ENCODE measurements at places on chromosomes 2 and 18.

DNA sequence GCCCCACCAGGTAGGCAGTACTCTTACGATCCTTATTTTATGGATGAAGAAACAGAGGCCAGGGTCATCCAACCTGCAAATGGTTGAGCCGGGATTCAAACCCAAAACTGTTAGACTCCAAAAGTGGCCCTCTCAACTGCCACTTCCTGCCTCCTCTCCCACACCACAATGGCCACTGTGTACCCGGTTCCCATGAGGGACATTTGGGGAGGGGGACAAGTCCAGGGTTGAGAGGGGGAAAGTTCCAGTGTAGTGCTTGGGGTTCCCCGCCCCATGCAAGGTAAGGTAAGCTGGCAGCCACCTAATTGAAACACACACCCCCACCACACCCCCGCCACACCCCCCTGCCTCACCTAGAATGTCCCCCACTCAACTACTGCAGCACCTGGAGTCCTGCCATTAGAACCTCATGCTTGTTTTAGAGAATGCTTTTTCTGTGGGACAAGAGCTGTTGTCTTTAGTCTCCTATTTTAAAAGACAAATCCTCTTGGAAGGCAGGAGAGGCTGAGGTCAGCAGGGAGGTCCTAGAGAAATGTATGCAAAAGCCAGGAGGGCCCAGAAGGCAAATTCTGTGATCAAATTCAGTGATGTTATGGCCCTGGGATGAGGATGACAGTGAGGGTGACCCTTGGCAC is 145.2 kb downstream of the ZFP36L2 start:
- no peak for DNase-seq

GRCh38 chr2:189654641-189655040 is 6.6 kb upstream of the ASNSD1 start:
- no peak for DNase-seq

- no peak for DNase-seq
Observed at GRCh38 chr2:219961947-219962498, 334.6 kb downstream of the SLC4A3 start.

DNA sequence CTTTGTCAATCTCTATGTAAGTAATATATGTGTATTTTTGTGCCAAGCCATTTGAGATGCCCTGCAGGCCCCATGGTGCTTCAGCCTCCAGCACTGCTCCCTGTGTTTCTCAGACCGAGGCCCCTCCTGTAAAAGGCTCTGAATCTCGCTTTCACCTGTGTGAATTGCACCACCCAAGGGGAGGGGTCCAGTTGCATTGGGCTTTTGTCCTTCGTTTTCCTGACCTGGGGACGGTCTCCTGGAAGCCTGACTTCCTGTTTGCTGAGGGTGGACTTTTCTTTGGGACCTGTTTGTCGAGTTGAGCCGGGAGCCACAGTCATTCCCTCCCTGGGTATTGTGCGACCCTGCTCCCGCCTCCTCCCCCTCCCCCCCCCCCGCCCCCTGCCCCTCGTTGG is 48.9 kb downstream of the AGAP1 start:
- no peak for DNase-seq

DNA sequence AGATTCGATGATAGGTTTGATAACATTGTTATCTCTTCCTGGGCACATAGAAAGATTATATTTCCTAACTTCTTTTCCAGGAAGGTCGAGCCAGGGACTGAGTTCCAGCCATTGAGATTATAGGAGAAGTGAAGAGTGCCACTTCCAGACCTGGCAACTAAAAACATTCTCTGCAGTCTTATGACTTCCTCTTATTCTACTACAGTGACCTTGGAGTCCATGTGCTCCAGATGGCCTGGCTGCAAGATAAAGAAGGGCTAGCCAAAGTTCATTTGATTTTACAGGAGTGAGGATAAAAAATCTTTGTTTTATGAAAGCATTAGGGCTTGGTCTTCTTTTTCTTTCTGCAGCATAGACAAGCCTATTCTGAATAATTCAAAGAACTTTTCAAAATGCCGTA is 363.0 kb downstream of the FSIP2 start:
- no peak for DNase-seq

GRCh38 chr2:95076705-95077529 is 44.7 kb downstream of the MRPS5 start:
- DNase-seq = peak; percentile 83

DNA sequence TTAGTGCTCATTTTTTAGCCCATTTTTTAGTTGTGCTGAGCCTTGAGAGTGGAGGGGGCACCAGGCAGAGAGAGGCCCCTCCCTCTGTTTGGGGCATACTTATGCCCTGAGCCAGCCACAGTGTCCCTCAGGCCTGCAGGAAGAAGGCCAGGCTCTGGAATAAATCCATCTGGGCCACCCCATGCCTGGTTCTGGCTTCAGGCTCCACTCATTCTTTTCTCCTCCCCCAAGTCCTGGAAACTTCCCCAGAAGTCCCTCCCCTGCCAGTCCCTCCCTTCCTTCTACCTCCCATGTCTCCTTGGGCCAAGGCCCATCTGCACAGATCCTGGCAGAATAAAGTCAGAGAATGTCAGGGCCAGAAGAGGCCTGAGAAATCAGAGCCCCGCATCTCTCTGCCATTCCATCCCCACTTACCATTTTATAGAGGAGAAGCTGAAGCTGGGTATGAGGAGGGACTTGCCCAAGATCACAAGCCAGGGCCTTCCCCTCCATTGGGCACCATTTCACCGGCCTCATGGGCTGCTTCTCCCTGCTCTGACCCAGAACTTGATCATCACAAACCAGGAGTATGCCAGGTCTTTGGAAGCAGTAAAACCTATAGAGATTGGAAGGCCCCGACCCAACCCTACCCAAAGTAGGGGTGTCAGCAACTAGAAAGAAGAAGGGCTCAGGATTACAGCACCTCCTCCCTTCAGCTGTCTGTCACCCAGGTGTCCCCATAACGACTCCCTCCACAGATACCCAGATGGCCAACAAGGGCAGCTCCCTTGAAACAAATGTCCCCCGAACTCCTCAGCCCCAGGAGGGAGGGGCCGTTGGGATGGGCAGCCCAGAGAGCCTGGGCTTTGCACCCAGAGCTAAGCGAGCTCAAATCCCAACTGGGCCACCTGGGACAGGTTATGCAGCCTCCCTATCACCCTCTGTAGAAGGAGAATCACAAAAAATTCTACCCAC is 108.4 kb downstream of the POLR1A start:
- DNase-seq = no peak

DNA sequence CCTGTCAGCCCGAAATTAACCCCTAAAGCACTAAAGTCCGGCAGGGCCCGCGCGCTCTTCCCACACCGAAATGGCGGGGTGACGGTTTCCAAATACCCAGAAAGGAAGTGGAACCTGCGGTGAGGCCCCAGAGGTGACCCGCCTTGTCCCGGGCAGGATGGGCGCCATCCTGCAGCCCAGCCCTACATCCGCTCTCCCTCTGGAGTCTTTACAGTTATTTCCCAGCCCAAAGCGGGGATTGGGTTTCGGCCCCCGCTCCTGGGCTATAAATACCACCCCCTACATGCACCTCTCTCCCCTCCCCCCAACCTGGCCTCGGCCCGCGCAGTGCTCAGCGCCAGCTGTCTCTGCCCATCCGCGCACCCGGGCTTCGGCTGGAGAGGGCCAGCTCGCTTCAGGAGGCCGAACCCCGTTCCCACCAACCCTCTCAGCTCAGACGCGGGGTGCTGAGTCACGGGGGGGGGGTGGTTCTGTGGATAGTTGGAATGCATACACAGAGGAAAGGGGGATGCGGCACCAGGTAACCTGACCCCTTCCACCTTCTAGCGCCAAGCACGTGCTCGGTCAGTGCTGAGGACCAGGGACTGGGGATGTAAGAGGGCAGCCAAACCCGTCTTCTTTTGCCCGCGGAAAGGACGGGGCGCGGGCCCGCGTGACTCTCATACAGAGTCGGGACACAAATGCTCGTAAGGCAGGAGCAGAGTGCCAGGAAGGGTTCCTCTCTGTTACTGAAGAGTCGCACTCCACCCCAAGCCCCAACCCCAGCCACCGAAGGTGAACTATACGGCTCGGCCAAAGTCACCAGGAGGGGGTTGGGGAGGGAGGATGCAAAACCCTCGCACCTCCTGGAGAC is at the start of gene TUBA4B:
TUBA4B (plus strand) TSS at position 344 of the 853 bp plus-strand sequence; CDS start at position 509, 165 bp downstream.
- DNase-seq = no peak

DNA sequence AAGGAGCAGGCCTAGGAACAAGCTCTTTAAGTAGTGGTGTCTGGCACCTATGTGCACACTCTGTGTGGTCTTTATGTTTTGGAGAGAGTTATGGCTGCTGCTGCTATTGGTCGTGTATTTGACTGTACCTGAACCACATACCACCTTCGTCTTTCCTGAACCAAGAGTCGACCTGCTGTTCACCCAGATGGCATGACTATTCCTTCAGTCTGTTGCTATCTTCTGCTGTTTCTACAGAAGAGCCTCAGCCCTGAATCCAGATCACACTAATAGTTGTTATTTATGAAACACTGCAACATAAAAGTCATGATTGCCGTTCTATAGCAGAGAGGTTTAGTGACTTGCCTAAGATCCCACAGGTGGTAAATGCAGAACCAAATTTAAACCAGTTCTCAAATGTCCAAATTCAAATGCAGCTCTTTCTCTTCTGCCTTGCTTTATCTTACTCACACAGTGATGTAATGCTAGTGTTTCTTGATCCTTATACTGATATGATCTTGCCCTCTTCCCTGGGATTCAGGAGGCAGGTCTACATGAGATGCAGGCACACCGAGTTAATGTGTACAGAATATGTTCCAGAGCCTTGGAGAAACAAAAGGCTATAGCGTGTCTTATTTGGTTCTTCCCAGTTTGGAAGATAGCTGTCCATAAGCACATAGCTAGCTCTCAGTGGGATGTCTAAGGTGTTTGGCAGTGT is 122.1 kb upstream of the FOSL2 start:
- no peak for DNase-seq

- no peak for DNase-seq
Observed at GRCh38 chr18:40676668-40677067, 1278.4 kb upstream of the PIK3C3 start.

DNA sequence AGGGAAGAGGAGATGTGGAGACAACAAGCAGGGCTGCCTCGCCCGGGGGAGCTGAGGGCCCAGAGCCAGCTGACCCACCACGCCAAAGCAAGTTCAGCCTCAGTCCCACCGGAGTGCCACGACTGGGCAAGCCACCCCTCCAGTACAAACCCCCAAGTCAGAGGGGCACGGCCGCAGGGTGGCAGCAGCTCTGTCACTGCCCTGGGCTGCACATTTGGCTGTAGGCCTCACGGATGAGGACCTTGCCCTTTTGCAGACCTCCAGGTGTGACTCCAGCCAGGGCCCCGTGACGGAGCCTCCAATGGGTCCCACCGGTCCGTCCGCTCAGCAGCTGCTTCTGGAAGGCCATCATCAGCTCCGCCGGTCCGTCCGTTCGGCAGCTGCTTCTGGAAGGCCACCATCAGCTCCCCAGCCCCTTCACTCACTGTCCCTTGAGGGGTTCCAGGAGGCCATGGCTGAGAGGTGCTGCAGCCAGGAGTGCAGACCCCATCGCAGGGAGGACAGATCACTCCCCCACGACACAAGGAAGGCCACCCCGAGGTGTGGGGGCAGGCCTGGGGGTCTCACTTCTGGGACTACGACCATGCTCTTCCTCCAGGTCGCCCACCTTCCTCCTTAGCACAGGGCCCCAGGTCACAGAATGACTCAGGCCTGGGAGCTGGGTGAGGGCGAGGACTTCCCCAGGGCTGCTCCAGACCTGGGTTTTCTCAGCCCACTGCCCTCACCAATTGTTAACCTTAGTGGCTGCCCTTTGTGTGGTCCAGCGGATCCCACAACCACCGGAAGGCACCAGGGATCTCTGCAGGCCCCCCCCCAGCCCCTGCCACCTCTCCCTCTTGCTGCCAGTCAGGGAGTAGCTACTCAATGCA is 24.6 kb upstream of the STK25 start:
- no peak for DNase-seq

DNA sequence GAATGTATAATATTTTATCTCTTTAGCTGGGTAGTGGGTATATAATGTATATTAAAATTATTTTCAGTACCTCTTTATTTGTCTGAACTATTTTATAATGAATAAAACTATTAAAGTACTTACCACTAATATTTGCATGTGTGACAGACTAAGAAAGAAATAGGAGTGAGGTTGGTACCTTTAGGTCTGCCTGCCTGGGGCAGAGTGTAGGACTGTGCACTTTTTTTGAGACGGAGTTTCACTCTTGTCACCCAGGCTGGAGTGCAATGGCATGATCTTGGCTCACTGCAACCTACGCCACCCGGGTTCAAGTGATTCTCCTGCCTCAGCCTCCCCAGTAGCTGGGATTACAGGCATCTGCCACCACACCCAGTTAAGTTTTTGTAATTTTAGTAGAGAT is 18.8 kb downstream of the NCOA1 start:
- DNase-seq = no peak

GRCh38 chr2:232132181-232132580 is 170.7 kb downstream of the DIS3L2 start:
- DNase-seq = no peak

DNA sequence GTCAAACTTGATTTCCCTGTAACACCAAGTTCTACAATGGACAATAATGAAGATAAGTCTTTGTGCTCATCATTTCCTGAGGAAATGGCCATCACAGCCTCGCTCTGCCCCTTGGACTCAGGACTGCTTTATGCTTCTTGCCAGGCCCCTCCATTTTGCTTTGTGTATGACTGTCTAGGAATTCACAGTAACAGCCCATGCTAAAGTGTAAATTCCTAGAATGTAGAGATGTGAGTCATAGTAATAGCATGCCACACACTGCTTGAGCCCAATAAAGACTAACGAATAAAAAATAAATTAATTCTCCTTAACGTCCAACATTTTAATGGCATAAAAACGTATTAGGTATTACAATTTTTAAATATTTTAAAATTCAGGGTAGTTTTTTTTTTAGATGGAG is 226.5 kb downstream of the PID1 start:
- DNase-seq = no peak

- no peak for DNase-seq
Observed at GRCh38 chr2:233994151-233994550, 56.4 kb upstream of the SPP2 start.

GRCh38 chr2:134134827-134135226 is 119.0 kb upstream of the MGAT5 start:
- DNase-seq = no peak

DNA sequence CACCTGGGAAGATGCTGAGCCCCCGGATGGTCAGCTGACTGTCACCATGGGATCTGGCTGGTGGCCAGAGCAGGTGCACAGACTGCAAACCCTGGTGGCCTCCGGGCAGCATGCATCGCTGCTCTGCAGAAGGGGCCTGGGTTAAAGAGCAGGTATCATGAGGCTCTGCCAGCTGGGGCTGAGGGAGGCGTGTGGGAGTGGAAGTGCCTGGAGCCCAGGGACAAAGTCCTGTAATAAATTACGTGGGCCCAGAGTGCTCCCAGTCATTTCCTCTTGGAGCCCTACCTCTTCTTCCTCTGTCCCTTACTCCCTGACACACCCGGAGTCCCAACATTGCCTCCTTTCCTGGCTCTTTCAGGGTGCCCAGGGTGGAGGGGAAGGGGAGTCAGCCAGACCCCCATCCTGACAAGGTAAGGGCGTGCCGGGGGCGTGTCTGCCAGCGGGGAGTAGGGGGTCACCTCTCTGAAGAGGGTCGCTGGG is at the start of gene MYO7B:
MYO7B (plus strand) TSS at position 262 of the 480 bp plus-strand sequence. CDS start 24,040 bp downstream, outside the sequence.
- no peak for DNase-seq

- no peak for DNase-seq
Observed at GRCh38 chr2:16149349-16150243, 209.2 kb downstream of the MYCN start.

Data from HTR-8/SVneo (cell line).